ENCODE measurements at places on chromosomes 3 and 15.

- DNase-seq, result peak; percentile 97
These were observed at the start of gene CAMP for GRCh38 chr3:48222616-48223513. TSS of gene CAMP (plus strand) at chr3:48223495. CDS start at chr3:48223512, 17 bp downstream.

DNA sequence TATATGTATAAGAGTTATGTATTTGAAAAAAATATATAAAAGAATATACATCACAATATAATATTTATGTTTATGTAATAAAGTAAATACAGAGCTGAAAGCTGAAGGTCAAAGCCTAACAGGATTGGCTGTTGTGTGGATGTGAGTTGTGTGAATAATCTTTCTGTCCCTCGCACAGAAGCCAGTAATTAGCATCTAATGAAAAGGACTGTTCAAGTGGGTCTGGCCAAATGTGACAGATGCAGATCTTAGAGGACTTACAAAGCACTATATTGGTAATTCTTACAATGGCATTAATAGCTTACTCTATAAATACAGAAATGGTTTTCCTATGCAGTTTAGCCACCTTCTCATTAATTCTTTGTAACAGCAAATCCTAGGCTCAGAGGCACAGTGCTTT lies 2.4 kb downstream of the MKRN3 start:
- no peak for DNase-seq

DNA sequence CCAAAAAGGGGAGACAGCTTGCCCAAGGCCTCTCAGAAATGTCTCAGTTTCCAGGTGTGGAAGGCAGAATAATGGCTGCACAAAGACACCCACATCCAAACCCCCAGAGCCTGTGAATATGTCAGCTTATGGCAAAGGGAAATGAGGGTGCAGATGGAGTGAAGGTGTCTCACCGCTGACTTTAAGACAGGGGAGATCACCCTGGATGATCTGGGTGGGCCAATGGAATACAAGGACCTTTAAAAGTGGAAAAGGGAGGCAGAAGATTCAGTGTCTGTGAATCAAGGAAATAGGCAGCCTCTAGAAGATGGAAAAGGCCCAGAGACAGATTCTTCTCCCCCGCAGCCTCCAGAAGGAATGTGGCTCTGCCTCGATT lies 48.8 kb upstream of the ATP2B2 start:
- no peak for DNase-seq

DNA sequence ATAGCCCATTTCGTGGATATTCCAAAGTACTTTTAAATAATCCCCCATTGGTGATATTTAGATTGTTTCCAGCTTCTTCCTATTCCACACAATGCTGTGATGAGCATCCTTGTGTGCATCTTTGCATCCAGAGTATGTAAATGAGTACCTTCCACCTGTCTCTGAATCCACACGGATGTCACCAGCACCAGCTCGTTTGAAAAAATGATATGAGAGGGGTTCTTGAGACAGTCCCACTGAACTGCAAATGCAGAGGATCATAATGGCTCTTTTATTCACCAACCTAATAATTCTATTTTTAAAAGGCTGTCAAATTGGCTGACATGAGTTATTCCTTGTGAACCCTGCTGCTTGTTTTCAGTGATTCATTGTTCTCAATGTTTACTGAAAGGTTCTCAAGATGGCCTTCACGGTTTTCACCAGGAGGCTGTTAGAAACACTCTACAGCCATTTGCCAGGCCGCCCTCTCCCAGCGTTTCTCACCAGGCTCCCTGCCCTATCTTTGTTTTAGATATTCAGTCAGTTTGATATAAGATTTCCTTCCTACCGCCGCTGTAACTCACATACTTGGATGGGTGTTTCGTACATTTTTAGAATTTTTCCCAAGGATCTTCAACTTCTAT lies 96.7 kb upstream of the PTPRG start:
- DNase-seq, result no peak

DNA sequence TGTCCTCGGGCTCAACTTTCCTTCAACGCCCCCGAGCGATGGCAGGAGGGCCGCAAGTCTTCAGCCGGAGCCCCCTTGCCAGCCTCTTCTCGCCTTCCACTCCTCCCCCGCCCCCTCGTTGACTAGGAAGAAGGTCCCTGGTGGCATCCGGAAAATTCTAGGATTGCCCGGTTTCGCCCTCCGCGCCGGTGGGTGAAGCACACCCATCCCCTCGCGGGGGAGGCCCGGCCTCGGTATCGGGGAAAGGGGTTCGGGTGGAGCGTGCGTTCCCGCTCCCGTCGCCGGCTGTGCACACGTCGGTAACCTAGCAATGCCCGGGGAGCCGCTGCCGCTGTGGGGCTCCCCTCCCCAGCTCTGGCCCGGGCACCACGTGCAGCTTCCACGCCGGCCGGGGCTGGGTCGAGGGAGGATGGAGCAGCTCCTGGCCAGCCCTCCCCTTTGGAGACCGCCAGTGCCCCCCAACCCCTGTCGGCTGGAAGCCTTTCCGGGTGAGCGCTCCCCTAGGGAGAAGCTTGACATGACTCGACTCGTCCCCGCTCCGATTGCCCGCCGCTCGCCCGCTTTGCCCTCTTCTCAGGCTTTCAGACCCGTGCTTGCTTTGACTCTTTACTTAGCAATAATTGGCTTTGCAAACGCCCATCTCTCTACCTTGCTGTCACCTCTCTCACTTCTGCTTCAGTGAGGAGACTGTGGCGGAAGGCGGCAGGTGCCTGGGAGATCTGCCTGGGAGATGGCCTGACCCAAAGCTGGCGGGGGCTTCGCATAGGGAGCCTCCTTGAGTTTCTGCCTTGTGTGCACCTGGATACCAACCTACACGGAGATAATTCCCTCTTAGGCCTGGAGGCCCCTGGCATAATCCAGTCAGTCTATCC lies 1.3 kb downstream of the CACNA1D start:
- DNase-seq, result no peak
